Pancreas (tissue), 10 donors: ENCODE measurements at places on chromosomes 5 and 9.
A peak's percentile ranks its signal among the peaks of the same experiment; 100 is the strongest.

DNA sequence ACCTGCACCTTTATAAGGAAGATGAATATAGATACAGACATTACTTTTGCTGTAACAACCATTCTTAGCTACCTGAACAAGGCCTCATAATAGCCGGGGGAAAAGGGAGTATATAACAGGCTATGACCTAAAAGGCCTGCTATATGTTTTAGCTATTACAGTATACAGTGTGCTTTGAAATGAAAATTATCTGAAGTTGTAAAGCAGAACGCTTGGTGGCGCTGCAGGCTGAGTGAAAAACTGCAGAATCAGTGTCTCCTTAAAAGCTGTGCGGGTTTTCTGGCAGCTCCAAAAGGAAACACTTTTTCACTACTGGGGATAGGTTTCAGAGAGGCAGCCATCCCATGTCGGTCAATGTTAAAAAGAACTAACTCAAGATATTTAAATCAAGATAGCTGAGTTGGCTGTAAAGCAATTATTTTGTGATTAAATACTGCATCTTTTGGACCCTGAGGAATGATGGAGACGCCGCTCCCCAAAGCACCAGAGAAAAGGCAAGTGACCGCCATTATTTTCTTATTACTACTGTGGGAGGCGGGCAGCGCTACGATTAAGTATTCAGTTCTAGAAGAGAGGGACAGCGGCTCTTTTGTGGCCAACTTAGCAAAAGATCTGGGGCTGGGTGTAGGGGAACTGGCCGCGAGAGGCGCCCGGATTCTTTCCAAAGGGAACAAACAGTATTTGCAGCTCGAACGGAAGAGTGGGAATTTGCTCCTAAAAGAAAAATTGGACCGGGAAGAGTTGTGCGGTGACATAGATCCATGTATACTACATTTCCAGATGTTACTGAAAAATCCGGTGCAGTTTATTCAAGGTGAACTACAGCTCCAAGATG lies 5.9 kb downstream of the PCDHB6 start:
- DNase-seq = no peak

DNA sequence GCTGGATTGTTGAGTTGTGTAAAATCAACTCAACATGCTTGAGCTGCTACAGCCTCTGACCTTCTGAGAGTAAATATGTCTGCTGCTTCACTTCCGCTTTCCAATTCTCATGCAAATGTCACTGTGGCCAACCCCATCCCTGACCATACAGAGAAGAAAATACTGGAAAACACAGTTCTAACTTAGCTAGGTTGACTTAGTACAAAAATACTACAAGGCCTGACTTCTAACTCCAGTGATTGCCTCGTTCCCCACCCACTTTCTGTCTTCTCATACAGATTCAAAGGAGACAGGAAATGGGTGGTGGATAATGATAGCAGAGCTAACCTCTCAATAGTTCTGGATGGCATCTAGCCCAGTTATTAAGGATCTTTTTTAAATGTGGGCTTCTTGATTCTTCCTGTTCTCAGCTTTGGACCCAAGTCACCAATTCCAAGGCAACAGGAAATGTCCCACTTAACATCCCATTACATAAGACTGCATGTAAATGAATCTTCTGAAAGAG lies 226.6 kb upstream of the SLC24A2 start:
- no peak for DNase-seq

DNA sequence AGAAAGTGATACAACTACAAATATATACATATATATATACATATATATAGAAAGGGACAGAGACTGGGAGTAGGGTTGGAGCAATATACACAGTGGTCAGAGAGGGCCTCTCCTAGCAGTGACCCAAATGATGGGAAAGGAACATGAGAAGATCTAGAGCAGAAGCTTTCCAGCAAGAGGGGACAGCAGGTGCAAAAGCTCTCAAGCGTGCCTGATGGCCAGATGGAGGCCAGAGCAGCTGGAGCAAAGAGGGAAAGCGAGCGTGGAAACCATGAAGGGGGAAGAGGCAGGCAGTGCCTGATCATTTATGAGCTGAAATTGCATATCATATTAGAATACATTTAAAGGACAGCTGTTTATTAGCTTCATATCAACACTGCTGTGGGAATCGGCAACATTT lies 7.6 kb upstream of the GRPEL2 start:
- no peak for DNase-seq

DNA sequence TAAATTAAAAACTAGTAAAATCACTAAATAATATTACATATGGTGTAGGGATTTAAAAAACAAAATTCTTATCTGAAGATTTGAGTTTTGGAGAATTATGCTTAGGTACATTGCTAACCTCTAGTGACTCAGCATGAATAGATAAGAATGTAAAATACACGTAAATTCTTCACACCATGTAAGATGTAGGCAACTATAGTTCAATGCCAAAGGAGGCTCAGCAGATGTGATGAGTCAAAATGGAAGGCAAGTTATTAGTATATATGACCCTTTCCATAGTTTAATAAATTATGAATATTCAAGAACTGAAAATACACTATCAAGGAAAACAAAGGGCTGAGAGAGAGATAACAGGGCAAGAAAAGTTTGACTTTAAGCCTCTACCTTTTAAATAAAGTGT lies 79.0 kb downstream of the MRPS30 start:
- DNase-seq = no peak

- no peak for DNase-seq
Measured at GRCh38 chr9:121626012-121626411, 25.4 kb upstream of the DAB2IP start.

DNA sequence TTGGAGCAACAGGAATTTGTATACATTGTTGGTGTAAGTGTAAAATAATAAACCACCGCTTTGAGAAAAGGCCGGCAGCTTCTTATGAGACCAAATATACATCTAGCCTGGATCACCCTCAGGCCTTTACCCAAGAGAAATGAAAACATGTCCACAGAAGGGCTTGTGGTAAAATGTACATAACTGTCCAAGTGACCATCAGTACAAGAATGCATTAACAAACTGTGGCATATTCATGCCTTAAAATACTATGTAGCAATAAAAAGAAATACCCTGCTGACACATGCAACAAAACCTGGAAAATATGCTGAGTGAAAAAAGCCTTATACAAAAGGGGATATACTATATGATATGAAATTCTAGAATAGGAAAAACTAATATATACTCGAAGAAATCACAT lies 311.9 kb upstream of the TRPC7 start:
- no peak for DNase-seq

DNA sequence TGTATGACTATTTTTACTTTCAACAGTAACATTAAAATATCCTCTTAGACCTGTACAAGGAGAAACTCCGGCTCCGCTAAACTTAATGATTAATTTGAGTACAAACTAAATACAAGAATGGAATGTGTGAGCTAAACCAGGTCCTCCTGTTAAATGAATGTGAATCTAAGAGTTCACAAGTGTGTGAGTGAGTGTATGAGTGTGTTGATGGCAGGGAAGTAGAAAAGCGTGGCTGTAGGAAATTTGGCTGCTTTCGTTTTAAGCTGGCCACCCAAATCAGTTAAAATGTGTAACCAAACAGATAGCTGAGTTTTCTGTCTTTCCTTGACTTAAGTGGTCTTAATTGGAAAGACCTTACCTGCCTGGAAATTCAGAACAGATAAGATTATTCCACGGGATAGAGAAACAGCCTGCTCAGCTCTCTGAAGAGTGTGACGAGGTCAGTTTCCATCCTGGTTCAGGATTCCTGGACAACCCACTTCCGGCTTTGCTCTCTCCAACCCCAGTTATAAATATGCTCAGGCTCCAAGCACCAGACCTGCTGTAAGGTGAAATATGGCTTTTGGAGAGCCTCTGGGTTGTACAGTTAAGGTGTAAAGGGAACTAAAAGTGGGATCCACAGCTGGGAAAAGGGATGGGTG lies 908.6 kb upstream of the EDIL3 start:
- DNase-seq = no peak

GRCh38 chr5:38737976-38738375 lies 107.8 kb upstream of the OSMR start:
- DNase-seq = no peak

GRCh38 chr9:35203528-35203927 lies 41.7 kb downstream of the UNC13B start:
- no peak for DNase-seq

DNA sequence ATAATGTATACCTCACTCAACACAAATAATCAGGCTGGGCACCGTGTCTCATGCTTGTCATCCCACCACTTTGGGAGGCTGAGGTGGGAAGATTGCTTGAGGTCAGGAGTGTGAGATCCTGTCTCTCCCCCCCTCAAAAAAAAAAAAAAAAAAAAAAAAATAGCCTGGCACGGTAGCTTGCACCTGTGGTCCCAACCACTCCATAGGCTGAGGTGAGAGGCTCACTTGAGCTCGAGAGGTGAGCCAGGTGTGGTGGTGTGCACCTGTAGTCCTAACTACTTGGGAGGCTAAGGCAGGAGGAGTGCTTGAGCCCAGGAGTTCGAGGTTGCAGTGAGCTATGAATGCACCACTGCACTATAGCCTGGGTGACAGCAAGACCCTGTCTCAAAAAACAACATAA lies 9.6 kb upstream of the ETF1 start:
- DNase-seq = no peak

GRCh38 chr9:117783828-117784227 lies 79.6 kb downstream of the TLR4 start:
- DNase-seq = no peak

DNA sequence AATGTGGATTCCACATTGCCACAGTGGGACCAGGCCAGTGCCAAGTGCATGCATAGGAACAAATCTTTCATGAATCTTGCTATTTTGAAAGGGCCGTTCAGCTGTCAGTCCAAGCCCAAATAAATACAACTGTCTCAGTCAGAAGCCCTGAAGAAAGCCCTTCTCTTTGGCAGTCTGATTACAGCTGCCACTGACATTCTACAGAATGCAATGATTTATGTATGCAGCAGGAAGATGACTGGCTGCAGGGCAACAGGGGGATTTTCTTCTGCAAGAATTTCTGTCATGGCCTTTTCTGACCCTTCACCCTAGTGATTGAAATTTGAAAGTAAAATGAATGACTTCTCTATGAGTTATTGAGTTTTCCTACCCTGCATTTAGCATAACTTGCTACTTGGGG lies 86.7 kb upstream of the FER start:
- DNase-seq = no peak

DNA sequence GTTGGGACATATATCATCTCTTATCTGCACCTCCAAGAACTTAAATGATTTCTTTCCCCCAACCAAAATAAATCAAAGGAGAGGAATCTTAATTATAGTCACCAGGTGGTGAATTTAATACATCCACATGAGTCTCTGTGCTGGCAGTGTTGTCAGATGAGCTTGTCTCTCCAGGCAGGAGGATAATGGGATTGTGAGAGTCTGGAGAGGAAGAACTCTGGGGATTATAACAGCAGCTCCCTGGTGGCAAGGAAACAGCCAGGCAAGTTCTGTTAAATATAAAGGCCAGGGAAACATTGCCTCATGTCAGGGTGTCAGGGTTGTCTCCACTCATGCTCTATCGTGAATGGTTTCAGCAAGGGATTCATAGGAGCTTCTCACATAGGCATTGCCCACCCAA lies 80.8 kb downstream of the TLR4 start:
- DNase-seq = no peak

DNA sequence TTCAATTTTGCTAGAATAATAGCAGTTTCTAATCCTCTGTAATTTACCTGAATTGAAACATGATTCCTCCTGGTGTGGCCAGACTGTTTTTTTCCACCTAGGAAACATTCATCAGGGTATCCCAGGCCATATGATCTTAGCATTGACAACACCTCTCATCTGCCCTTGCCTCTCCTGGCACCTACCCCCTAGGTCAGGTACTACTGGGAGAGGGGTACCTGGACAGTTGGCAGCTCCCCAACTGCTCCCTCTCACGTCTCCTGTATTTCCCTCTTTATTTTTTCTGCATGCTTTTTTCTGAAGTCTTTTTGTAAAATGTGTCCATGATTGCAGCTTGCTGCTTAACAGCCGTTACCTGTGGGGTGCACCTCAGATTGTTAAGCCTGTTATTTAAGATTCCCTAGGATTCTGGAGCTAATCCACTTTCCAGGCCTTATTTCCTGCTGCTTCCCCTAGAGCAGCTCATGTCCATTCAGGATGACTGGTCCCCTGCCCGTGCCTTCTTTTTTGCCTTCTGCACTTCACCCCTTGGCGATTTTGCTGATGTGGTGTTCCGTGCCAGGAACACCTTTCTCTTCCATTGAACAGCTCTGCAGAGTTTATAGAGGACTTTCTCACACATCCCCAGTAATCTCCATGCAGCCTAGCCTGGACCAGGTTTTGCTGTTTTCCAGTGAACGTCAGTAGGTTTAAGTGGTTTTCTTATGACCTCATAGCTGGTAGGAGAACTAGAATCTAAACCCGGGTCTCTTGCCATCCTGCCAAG lies 33.6 kb downstream of the SNX30 start:
- DNase-seq = no peak

- peak; percentile 74 for DNase-seq
Measured at GRCh38 chr9:34701023-34701768, 8.7 kb downstream of the CCL21 start.

- no peak for DNase-seq
Measured at GRCh38 chr5:170854566-170854965, 7.3 kb upstream of the RANBP17 start.

- DNase-seq = no peak
Measured at GRCh38 chr5:82349652-82350051, 71.5 kb upstream of the RPS23 start.

GRCh38 chr9:82117026-82117811 lies 128.6 kb downstream of the SPATA31D1 start:
- DNase-seq = no peak

DNA sequence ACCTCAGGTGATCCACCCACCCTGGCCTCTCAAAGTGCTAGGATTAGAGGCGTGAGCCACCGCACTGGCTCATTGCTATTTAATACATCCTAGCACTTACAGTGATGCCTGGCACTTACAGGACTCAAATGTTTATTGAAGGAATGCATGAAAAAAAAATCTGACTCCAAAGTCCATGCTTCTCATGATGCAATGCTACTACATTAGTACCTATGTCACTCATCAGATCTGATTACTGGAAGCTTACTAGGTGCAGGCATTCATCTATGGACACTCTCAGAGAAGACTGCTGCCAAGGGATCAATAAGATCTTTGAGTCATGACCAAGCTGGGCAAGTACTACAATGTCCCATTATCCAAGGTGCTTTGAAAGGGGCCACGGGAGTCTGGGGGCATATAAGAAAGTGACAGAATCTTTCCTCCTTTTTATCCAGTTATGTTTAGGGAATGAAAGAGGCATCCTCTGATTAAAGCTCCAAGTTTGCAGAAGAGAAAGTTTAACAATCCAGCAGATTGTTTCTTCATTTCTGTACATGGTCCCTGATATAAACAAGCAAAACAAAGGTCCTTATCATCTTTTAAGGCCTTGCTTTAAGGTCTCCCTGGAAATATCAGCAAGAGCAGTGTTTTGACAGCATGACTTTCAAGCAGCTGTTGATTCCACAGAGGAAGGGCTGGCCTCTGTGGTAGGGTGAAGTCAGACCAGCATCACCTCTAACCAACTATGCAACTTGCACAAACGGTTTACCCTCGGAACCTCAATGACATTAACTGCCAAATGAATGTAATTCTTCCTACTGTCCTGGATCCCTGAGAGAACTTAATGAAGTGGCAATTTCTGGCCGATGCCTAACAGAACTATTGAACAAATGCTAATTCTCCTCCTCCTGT lies 35.9 kb downstream of the ARPC5L start:
- DNase-seq = no peak
